NCI-H1105 (cell line): ENCODE measurements at places on chromosomes 2 and 18.

DNA sequence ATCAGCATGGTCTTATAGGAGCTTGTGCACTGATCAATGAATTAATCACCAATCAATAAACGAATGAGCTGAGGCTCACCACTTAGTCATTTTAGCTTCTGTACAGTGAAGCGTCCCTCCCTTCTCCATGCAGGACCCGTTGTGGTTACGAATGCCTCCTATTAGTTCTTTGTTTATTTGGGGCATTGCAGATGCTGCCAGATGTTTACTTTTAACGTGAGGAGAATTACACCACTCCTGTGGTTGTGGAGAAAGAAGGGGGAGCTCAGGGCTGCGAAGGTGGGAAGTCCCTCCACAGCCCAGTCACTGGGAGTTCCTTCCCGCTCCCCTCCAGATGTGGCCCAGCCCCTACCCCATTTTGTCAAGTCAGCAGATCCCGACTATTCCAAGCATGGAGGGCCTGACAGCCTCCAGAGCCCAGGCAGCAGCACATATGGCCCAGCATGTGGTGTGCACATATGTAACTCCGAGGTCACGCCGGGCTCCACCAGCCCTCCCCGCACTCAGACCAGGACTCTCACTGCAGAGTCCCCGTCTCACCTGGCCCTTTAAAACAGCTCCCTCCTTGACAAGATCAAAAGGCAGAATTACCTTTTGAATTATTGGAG, 20.9 kb downstream of the PKDCC start:
- no peak for DNase-seq

DNA sequence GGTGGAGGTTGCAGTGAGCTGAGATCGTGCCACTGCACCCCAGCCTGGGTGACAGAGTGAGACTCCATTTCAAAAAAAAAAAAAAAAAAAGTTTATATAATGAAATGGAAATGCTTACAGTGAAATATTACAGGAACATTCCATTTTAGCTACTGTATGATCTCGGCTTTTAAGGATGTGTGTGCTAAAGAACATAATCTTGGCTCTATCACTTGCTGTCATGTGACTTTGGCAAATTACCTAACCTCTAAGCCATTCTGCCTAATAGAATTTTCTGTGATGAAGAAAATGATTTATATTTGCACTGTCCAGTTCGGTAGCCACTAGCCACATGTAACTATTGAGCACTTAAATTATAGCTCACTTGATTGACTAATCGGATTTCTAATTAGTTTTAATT, 36.3 kb downstream of the SMAD4 start:
- DNase-seq, result no peak

DNA sequence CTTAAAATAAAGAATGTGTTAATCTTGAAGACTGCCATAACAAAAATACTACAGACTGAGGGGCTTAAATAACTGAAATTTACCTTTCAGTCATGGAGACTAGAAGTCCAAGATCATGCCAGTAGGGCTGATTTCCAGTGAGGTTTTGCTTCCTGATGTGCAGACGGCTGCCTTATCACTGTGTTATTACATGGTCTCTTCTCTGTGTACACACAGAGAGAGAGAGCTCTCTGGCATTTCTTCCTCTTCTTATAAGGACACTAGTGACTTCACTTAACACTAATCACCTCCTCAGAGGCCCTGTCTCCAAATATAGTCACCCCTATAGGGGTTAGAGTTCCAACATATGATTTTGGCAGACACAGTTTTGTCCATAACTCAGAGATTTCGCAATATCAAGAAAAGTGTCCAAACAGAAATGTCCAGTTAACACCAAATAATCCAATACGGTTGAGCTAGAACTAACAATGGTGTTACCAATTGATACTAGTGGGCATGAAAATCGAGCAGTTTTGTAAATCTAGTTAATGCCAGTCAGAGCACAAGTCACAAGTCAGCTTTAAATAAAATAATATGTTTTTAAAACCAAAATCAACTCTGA, 399.8 kb downstream of the ADCYAP1 start:
- no peak for DNase-seq

GRCh38 chr2:20933714-20934113, 110.2 kb downstream of the APOB start:
- DNase-seq, result no peak

DNA sequence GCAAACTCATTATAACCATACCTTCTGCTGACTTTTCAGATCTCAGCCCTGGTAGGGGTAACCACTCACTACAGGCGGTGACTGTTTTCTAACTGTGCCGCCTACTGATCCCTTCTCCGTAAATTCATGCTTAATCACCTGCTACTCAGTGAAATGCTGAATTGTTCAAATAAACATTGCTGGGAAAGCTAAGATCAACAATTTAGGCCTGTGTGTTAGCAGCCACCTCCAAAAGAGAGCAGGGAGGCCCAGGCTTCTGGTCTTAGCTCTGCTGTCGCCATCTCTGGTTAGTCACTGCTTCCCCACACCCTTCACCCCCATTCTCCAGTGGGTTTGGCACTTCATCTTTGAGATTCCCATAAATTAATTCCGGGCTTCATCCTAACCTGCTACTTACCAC, 21.8 kb upstream of the NT5C1B start:
- no peak for DNase-seq

- peak; percentile 48 for DNase-seq
Observed at GRCh38 chr2:133710613-133711012, 142.3 kb upstream of the NCKAP5 start.

GRCh38 chr2:180130403-180130802, 123.3 kb upstream of the CWC22 start:
- DNase-seq, result no peak

GRCh38 chr2:145638675-145639074, 1118.8 kb upstream of the ZEB2 start:
- no peak for DNase-seq

DNA sequence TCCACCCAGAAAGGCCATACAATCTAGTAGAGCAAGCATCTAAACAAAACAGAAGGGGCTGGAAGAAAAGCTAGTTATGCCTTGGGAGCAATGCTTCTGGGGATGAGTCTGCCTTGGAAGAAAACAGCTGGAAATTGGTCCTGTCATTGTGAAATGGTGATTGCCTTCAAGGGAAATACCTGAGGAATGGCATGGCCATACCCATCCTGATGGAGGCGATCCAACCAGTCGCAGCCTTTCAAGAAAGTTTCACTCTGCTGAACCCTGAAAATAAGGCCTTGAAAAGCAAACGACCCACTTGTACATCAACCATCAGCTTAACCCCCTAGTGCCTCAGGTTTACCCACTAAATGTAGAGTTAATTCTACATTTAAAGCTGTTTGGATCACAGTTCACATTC, 72.6 kb upstream of the PID1 start:
- DNase-seq, result no peak

- no peak for DNase-seq
Observed at GRCh38 chr2:135409436-135409835, 121.6 kb downstream of the ZRANB3 start.

DNA sequence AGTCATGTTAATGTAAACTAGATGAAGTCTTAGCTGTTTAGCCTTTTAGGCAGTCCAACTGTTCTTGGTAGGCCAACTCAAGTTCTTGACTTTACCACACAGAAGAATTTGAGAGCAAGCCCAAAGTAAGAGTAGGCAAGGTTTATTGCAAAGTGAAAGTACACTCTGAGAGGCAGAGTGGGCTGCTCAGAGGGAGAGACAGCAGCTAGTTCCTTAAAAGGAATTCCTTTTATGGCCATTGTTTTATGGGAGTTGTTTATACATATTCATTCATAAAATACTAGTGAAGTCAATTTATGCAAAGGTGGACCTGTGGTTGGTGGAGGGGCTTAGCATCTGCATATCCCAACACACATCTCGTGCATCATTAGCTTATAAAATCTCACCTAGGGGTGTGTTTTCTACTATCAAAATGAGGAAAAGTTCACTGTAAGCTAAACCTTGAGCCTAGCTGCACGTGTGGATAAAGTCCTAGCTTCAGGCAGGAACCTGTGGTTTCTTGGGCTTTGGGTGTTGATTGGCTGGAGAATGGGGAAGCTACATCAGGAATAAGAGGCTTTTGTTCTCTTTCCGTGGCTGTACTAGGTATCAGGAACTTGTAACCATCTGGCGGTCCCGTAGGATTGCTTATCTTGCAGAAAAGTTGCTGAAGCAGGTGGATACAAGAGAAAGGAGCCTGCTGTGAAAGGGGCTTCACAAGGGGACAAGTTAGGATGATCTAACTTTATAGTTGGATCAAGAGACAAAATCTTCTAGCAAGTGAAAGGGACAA, 110.4 kb upstream of the GULP1 start:
- no peak for DNase-seq

GRCh38 chr2:222828572-222828971, 32.3 kb upstream of the ACSL3 start:
- no peak for DNase-seq

DNA sequence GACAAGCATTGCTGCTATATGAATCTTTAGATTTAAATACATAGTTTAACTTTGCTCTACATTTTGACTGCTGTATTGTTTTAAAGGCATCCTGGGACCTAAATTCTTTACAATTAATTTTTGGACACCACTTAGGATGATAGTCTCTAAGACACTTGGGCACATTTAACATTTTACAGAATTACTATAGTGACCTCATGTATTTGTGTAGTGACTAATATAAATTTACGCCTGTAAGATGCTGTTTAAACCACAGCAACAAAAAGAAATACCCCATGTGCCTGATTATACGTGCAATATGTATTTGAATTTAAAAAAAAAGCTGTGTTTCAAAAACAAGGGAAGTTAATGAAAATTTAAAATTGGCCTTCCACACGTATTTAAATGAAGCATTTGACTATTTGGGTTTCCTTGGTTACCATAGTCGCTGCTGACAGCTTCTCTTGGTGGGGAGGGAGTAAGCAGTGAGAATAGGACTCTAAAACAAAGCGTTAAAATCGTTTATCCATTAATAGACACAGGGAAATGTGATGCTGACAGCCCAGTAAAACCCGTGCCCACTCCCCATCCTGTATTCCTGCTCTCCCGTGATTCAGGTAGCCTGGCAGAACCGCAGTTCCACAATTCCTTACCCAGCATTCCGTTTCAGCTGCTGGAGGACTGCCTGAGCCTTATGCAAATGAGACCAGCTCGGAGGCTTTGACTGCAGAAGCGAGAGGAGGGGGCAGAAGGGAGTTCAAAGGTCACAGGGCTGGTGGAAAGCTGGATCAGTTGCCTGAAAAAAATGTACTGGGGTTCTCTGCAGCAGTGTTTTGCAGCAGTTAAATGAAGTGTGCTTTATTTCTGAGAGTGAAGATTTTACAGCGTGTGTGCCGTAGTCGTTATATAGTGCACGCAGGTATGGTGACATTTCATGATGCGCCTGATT, 104.3 kb downstream of the CSRNP3 start:
- DNase-seq, result peak; percentile 70

DNA sequence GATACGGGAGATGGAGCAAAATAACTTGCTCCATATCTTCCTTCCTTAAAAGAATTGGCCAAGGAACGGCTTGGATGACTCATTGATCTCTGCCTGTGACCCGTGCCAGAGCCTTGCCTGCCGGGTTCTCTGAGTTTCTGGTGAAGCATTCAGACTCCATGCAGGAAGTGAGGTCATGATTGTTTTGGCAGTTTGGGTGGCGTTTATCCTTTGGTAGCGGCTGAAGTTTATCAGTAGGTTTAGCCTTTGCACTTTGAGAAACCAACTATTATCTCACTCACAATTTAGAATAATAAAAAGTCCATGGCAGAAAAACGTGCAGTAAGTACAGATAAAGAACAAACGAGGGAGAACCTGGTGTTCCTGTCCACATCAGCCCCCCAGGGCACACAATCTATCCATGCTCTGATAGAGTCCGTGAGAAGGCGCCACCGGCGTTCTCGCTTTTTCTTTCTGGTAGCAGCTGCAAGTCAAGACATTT, 15.0 kb upstream of the CTAGE1 start:
- no peak for DNase-seq
